ENCODE measurements at places on chromosomes 4 and X. TPM values are rescaled to one million over a fixed set of nuclear protein-coding genes. Genes with fewer than 3 reads are reported as not detected.

UGT8 gene
- total RNA-seq = not detected

TMEM47 gene
- not detected for total RNA-seq

PLAC1 gene
- total RNA-seq = not detected

NXF2 gene
- not detected for total RNA-seq

GRCh38 chr4:164813554-164813953 is 59.6 kb downstream of the SMIM31 start:
- H3K36me3 ChIP-seq = no peaks in the 10 kb centered on the region
- no peak overlapping the region for H3K4me3 ChIP-seq
- no peaks in the 10 kb centered on the region for H3K27me3 ChIP-seq
- no peaks in the 10 kb centered on the region for H3K4me1 ChIP-seq
- no peak for DNase-seq

- no peaks in the 10 kb centered on the region for H3K27me3 ChIP-seq
- no peak overlapping the region for H3K27ac ChIP-seq
- H3K4me3 ChIP-seq = no peak overlapping the region
Measured at GRCh38 chrX:94686071-94686470, 1012.1 kb downstream of the FAM133A start.

- H3K4me3 ChIP-seq = no peak overlapping the region
- no peaks in the 10 kb centered on the region for H3K36me3 ChIP-seq
- DNase-seq = no peak
- H3K27me3 ChIP-seq = no peaks in the 10 kb centered on the region
Measured at GRCh38 chr4:89914609-89915550, 20.2 kb downstream of the MMRN1 start.

GRCh38 chr4:113071805-113072204 is 22.4 kb downstream of the ANK2 start:
- no peak overlapping the region for H3K4me3 ChIP-seq
- no peaks in the 10 kb centered on the region for H3K4me1 ChIP-seq
- H3K27me3 ChIP-seq = no peaks in the 10 kb centered on the region
- H3K36me3 ChIP-seq = no peaks in the 10 kb centered on the region
- no peak for DNase-seq
- no peak overlapping the region for H3K27ac ChIP-seq

- no peaks in the 10 kb centered on the region for H3K4me1 ChIP-seq
- H3K36me3 ChIP-seq = no peaks in the 10 kb centered on the region
- H3K27ac ChIP-seq = no peak overlapping the region
- no peak for DNase-seq
- H3K27me3 ChIP-seq = no peaks in the 10 kb centered on the region
- no peak overlapping the region for H3K4me3 ChIP-seq
Measured at GRCh38 chrX:22247169-22247568, 25.5 kb upstream of the CBLL2 start.

- DNase-seq = no peak
- no peak overlapping the region for H3K4me3 ChIP-seq
- H3K4me1 ChIP-seq = no peaks in the 10 kb centered on the region
- no peak overlapping the region for H3K27ac ChIP-seq
Measured at GRCh38 chr4:109177096-109177810, 125.2 kb downstream of the COL25A1 start.

DNA sequence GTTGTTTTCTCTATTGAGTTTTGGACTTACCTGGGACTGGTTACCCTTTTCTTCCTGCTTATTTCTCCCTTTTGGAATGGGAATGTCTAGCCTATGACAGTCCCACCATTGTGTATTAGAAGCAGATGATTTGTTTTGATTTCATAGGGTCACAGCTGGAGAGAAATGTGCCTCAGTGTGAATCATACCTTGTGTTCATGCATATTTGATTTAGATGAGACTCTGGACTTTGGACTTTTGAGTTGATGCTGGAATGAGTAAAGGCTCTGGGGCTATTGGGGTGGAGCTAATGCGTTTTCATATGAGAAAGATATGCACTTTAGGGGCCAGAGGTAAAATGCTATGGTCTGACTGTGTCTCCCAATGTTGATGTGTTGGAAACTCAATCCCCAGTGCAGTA is 30.5 kb upstream of the TEX13C start:
- no peak overlapping the region for H3K4me3 ChIP-seq
- no peaks in the 10 kb centered on the region for H3K27me3 ChIP-seq
- DNase-seq = no peak
- no peaks in the 10 kb centered on the region for H3K36me3 ChIP-seq
- H3K4me1 ChIP-seq = no peaks in the 10 kb centered on the region

GRCh38 chrX:98731821-98732220 is 1678.3 kb downstream of the PCDH19 start:
- no peak overlapping the region for H3K4me3 ChIP-seq
- H3K27ac ChIP-seq = no peak overlapping the region
- no peak for DNase-seq

DNA sequence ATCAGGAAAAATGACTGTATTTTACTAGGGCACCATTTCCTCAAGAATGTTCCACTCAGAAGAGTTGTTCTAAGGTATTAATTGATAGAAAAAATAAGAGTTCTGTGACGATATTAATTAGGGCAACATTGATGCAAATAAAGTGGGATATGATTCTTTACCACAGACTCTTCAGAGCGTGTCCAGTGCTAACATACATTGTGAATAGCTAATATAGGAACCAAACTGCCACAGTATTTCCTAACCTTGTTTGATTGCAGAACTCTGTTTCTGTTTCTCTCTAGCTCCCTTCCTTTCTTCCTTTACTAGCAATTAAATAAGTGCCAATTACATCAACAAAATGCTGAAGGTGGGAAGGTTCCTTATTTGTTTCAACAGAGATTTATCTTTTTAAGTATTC is 154.1 kb upstream of the CPEB2 start:
- H3K4me1 ChIP-seq = no peaks in the 10 kb centered on the region
- H3K36me3 ChIP-seq = no peaks in the 10 kb centered on the region
- H3K4me3 ChIP-seq = no peak overlapping the region
- H3K27ac ChIP-seq = no peak overlapping the region
- no peaks in the 10 kb centered on the region for H3K27me3 ChIP-seq
- DNase-seq = no peak

DNA sequence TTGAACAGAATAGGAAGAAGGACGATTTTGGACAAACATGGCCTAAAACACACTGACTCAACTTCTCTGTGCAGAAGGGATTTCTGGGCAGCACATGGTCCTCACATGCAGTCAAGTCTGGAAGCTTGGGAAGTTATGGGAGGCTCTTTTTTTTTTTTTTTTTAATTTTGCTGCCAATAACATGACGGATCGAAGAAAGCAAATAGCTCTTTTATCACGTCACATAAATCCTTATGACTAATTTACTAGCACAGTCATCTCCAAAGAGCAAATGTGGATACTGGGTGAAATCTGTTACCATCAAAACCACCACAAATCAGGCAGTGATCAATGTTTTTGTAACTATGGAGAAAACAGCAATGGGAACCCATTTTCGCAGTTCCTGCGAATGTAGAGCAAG is 193.3 kb upstream of the FAM9B start:
- no peaks in the 10 kb centered on the region for H3K27me3 ChIP-seq
- no peaks in the 10 kb centered on the region for H3K4me1 ChIP-seq
- H3K36me3 ChIP-seq = no peaks in the 10 kb centered on the region

DNA sequence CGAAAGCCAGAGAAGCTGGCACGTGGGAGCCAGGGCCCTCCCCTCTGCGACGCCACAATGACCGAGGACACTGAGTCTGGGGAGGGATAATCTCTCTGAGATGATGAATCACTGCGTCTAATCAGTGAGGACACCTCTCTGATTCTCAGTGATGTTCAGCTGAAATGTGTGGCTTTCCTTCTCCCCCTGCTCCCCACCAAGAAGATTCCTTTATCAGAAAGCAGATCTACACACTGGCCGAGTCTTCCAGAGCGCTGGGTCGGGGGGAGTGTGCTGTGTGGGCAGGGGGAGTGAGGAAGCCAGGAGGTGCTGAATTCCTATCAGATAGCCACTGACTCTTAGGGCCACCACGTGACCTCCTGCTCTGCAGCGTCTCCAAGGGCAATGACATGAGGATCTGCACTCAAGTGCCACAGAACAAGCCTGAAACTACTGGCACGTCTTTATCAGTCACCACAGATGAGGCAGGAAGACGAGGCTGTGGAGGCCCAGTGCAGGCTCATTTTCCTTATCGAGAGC is 89.2 kb downstream of the GATB start:
- H3K27ac ChIP-seq = no peak overlapping the region
- H3K4me3 ChIP-seq = no peak overlapping the region
- no peaks in the 10 kb centered on the region for H3K36me3 ChIP-seq
- no peaks in the 10 kb centered on the region for H3K4me1 ChIP-seq
- DNase-seq = no peak

GRCh38 chrX:110215411-110215810 is 102.5 kb downstream of the AMMECR1 start:
- no peak for DNase-seq
- no peaks in the 10 kb centered on the region for H3K4me1 ChIP-seq
- H3K4me3 ChIP-seq = no peak overlapping the region

DNA sequence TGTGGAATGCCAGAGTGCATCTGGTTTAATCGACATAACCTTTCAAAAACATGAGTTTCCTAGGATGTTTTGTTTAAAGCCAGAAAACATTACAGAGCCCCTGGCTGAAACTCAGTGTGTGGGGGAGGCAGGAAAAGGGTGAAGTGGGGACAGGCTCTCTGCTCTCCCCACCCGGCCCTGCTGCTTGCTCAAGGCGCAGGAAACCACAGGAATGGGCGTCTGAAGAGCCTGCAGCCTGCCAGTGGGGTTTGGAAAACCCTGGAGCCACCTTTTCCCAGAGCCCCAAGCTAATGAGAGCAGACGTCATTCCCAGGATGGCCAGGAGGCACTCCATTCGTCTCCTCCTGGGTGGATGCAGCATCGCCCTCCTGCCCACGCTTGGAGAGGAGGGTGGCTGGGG is 240.6 kb downstream of the AFAP1 start:
- H3K27me3 ChIP-seq = no peaks in the 10 kb centered on the region
- H3K4me1 ChIP-seq = peaks cover 4% of the 10 kb centered on the region
- no peak for DNase-seq
- H3K36me3 ChIP-seq = no peaks in the 10 kb centered on the region
- H3K27ac ChIP-seq = no peak overlapping the region
- H3K4me3 ChIP-seq = no peak overlapping the region

GRCh38 chr4:41509451-41509866 is 28.5 kb upstream of the LIMCH1 start:
- DNase-seq = no peak
- H3K27me3 ChIP-seq = no peaks in the 10 kb centered on the region
- H3K4me3 ChIP-seq = no peak overlapping the region
